ENCODE measurements at places on chromosomes 11 and 22.

DNA sequence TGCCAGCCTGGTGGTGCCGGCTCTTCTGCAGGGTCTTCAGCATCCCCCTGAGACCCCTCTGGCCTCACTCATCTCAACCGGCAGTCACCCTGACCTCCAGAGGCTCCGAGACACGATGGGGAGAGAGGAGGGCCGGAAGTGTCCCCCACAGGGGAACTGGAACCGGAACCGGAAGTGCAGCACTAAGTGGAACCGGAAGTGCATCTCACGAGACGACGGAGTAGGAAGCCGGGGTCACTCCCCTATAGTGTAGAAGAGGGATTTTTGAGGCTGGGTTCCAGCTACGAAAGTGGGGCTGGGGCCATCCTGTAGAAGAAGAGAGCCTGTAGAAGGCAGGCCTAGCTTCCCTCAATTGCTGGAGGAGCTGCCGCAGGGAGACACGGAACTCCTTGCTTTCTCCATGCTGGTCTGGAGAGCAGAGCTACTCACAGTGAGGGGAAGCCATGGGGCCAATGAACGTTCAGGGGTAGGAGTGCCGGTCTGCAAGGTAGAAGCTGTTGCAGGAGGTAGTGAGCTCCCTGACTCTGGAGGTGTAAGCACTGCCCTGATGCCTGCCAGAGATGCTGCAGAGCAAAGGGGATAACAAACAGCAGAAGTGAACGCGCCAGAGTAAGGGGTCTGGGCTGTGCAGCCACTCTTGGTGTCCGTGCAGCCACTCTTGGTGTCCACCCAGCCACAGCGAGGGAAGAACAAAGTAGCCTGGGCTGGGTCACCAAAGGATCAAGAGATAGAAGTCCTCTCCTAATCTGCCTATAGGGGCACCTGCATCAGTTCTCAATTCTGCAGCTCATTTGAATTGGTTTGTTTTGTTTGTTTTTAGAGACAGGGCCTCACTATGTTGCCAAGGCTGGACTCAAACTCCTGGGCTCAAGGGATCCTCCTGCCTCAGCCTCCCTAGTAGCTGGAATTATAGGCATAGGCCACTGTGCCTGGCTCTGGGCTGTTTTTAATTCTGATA is 21.9 kb downstream of the SCUBE1 start:
- no peak for DNase-seq

- DNase-seq: no peak
Measured at GRCh38 chr11:133951327-133952198, 5.2 kb downstream of the IGSF9B start.

DNA sequence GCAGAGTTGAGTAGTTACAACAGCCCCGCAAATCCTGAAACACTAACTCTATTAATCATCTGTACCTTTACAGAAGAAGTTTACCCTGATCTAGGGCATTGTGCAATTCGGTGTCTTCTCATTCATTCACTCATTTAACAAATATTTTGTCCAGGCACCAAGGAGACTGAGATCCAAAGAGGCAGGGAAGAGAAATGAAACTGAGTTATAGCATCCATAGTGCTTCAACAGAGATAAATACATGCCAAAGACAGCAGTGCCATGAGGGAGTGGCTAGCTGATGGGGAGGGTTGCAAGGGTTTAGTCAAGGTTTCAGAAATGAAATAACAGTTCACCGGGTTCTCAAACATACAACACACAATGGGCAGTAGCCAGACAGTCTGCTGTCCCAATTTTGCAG is 40.2 kb upstream of the MTNR1B start:
- no peak for DNase-seq

- no peak for DNase-seq
Measured at GRCh38 chr11:106461839-106462545, 384.5 kb downstream of the AASDHPPT start.

- DNase-seq: peak; percentile 97
Measured at GRCh38 chr11:18395735-18396504, 1.6 kb downstream of the LDHA start.

GRCh38 chr11:130766650-130767565 is 149.4 kb downstream of the SNX19 start:
- DNase-seq: no peak

GRCh38 chr11:81647374-81647773 is 1086.3 kb downstream of the FAM181B start:
- no peak for DNase-seq

- no peak for DNase-seq
Measured at GRCh38 chr11:123179586-123179985, 15.5 kb downstream of the CLMP start.

DNA sequence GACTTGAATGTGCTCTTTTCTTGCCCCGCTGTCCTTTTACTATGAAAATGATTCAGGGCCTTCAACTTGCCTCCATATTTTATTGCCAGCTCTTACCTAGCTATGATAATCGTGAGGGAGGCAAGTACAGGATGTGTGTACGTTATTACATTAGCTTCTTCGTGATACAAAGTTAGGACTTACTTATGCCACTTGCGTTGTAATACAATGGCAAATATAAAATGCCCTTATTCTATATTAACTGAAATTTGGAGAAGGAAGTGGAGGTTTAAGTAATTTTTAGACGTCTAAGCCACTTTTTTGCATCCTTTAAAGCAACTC is 10.8 kb upstream of the CCT8L2 start:
- no peak for DNase-seq

GRCh38 chr11:57407010-57407920 is 16.8 kb upstream of the PRG2 start:
- no peak for DNase-seq

Measured in CD4-positive, alpha-beta T cell treated with Interleukin-17A for 1 hour (primary cell).